ENCODE measurements at places on chromosomes 7 and 10.
A peak's percentile ranks its signal among the peaks of the same experiment; 100 is the strongest.

GRCh38 chr10:78953113-78953798, 115.5 kb upstream of the ZMIZ1 start:
- no peak for DNase-seq

GRCh38 chr7:88217675-88218428, 2.0 kb downstream of the SRI start:
- DNase-seq: peak; percentile 26

- no peak for DNase-seq
Measured at GRCh38 chr7:6691609-6692106, 15.1 kb downstream of the ZNF12 start.

GRCh38 chr7:19392246-19392645, 247.0 kb upstream of the FERD3L start:
- no peak for DNase-seq

- DNase-seq: no peak
Measured at GRCh38 chr7:1858435-1859265, 188.6 kb downstream of the ELFN1 start.

DNA sequence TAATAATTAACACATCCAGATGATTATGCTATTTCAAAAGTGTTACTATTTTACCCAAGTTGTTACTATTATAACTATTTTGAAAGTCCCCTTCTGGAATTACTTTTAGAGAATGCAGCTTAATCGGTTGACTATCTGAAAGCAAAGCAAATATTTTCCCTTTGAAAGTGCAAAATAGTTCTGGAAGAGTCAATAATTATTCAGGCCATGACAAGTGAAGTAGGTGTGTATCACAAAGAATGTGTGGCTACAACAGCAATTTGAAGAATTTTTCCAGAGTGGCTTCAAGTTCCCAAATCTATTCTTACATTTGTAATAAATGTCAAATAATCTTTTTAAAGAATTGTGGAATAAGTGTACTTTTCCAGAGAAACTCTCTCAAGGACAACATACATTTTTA, 42.8 kb downstream of the RNLS start:
- DNase-seq: no peak

DNA sequence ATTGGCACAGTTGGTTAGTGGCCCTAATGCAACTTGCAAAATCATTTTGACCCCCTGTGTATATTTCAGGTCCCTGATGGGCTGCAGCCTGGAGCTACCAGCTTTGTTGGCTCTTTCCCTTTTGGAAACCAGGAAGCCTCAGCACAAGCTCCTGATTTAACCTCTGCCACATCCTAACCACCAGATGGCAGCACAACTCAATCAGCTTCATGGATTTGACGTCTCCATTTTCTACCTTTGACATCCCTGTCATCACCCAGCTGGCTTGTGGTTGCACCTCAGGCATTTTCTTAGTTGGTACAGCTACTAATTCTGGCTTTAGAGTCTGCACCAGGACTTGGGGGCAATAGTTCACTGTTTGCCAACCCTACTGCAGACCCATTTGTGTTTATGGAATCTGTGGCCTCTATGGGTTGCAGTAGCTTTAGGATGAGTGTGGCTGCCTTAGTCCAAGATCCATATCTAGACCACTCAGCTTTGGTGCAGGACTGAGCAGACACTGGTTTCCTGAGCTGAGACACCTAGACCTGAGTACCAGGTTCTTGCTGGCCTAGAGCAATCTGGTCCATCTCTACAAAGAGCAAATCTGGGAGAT, 456.2 kb downstream of the REEP3 start:
- DNase-seq: peak; percentile 53

GRCh38 chr10:32142646-32143045, 86.4 kb upstream of the KIF5B start:
- DNase-seq: no peak

- DNase-seq: no peak
Measured at GRCh38 chr7:102097601-102098161, 189.0 kb upstream of the SH2B2 start.

DNA sequence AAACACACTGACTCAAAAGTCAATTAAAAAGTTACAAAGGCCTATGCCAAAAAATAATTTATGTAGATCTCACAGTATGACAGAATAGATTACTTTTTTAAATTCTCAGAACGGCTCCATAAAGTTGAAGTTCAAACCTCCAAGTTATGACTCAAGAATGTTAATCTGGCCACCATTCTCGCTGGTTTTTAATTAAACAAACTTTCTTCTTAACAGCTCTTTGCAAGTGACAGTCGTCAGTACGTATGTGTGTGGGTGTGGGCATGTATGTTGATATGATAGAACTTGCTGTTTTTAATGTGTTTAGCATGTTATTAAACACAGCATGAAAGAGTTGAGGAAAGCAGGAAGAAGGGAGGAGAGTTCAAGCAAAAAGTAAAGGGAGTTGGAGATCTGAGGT, 18.5 kb downstream of the PRKCQ start:
- peak; percentile 55 for DNase-seq

GRCh38 chr10:45044290-45044689, 43.6 kb downstream of the ZNF22 start:
- no peak for DNase-seq

DNA sequence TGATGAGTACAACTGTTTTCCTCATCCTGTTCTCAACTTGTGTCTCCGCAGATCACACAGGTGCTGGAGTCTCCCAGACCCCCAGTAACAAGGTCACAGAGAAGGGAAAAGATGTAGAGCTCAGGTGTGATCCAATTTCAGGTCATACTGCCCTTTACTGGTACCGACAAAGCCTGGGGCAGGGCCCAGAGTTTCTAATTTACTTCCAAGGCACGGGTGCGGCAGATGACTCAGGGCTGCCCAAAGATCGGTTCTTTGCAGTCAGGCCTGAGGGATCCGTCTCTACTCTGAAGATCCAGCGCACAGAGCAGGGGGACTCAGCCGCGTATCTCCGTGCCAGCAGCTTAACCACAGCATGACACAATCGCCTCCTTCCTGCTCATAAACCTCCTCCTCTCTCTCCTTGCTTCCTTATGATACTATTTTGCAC, 126.7 kb upstream of the PRSS58 start:
- DNase-seq: peak; percentile 75

- no peak for DNase-seq
Measured at GRCh38 chr10:111023060-111023459, 53.8 kb upstream of the ADRA2A start.

GRCh38 chr7:133904776-133905175, 222.4 kb upstream of the LRGUK start:
- no peak for DNase-seq

DNA sequence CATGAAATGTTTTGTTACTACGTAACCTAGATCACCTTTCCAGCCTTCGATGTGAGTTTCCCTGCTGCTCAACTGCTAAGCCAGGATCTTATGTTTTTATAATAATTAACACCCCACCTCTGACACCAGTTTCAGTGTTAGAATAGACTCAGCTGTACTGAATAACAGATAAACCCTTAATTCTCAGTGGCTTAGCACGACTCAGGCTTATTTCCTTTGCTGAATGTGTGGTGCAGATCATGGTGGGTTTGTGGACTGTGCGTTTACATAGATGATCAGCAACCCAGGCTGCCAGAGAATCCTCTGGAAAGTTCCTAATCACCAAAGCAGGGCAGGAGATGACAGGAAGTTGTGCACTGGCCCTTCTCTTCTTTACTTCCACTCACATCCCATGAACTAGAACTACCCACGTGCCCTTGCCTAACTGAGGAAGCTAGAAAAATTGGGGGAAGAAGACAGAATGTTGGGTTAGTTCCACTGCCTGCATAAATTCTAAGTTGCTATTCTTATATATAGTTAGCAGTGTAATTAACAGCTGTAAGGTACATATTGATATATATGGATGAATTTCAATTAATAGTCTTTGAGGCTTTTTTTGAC, 111.8 kb downstream of the MAPK8 start:
- DNase-seq: no peak

DNA sequence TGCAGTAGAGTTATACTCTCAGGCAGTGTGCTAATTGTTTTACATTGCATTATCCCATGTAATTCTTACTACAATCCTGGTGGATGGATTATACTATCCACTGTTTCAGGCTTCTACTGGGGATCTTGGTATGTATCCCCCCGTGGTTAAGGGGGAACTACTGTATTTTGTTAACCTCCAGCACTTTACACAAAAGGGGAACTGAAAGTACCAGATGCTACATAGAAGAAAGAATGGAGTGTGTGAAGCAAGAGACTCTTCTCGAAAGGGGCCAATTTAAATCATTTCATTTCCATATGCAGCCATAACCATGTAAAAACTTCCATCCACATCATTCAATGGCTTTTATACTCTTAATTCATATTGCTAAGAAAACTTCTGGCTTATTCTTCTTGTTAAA, 69.4 kb downstream of the C1GALT1 start:
- no peak for DNase-seq

DNA sequence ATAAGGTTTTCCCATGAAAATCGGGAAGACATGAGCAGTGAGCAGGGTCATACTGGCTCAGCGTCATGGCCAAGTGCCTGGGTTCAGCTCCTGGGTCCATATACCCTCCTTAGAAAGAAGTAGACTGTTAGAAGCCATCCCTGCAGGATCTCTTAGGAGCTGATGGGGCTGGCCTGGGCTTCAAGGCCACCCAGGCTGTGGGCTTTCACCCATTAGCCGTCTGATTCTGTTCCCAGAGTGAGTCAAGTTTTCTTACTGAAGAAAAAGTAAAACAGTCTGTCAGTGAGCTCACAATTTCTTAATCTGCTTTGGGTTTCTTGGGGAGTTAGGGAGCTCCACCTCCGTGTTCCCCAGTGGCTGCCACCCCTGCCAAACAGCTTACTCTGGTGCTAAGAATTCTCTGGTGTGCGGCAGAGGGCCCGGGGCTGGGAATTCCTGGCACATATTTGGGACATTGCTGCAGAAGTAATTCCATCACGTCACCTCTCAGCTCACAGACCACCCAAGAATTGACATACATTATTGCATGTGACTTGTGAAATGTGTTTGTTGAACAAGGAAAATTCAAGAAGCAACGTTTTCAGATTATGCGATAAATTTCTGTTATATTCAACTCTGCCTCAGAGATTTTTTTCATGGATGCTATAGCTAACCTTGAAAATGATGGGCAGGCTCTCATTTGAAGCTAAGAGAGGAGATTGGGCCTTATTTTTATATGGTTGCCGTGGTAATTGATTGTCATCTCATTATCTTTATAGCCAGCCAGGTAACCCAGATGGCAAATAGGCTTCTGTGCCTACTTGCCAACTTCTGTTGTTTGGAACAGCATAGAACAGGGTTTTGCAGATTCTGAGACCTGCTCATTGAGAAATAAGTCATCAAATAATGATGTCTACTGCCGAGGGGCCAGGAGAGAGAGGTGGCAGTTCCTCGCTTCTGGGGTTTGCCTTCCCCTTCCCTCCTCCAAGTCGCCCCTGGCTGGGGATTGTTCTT, 166.4 kb downstream of the CHN2 start:
- DNase-seq: no peak

DNA sequence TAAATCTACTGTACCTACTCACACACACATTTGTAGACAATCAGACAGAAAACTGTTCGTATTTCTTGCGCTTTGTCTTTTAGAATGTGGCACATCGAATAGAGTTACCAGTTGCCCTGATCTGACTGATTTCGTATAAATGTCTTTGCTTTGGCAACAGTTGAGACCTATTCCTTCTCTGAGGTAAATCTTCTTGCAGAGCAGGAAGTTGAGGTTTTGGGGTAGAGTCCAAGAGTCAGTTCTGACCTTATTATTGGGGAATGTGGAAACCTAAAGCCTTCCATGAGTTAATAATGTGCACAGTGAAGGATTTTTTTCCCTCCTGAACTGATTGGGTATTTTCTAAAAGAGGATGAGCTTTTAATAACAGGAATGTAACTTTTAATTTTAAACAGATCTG, 135.3 kb downstream of the KIAA1217 start:
- no peak for DNase-seq

DNA sequence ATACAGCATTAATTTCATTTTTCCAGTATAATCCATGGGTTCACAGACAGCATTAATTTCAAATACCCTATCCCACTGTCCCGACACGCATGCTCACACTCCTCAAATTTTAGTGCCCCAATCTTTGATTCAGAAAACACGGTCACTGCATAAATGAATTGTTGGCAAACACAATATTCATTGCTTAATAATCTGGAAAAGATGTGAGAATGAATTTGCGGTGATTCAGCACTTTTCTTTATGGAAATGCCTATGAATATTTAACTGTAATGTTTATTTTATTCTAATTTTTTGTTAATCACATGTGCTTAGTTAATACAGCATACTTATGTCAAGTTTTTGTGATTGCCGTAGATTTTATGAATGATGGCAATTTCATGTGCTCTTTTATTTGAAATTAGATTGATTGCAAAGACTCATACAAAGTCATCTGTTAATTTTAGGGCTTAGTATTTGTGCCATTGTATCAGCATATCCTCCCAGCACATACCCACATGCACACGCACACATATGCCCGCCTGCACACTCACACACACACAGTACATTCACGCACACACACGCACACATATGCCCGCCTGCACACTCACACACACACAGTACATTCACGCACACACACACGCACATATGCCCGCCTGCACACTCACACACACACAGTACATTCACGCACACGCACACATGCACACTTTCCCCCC, 35.1 kb downstream of the MACROH2A2 start:
- no peak for DNase-seq

DNA sequence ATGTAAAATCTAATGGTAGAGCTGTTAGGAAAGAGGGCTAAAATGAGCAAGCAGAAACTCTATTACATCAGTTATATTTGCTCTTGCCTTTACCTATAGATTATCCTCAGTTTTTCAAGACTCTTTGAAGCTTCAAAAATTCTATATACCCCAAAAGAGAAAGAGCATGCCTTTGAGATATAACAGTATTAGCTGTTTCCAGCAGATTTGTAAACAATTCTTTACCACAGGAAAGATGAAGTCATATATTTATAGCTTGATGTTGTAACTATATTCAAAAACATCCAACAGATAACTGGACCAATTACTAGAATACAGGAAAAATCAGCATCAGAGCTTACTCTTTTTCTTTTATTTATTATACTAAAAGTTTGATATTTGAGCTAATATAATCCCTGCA, 416.2 kb upstream of the TPK1 start:
- no peak for DNase-seq

DNA sequence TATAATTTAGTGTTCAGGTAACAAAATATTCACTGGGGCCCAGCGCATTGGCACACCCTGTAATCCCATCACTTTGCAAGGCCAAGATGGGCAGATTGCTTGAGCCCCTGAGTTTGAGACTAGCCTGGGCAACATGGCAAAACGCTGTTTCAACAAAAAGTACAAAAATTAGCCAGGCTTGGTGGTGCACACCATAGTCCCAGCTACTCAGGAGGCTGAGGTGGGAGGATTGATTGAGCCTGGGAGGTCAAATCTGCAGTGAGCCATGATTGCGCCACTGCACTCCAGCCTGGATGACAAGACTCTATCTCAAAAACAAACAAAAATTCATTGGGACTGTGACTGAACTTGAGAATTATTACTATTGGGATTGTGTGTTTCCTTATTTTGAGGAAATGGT, 40.4 kb upstream of the TRUB1 start:
- no peak for DNase-seq

- DNase-seq: no peak
Measured at GRCh38 chr10:52056291-52056690, 257.8 kb upstream of the DKK1 start.

GRCh38 chr10:7410862-7411670, at the start of gene SFMBT2:
Gene SFMBT2, minus strand, starts transcription at chr10:7411034. Its CDS starts 29,136 bp downstream, at chr10:7381898.
- peak; percentile 71 for DNase-seq

- DNase-seq: no peak
Measured at GRCh38 chr7:11449316-11449715, 382.7 kb downstream of the THSD7A start.

GRCh38 chr7:5545222-5545914, 121.7 kb upstream of the TNRC18 start:
- DNase-seq: no peak

- DNase-seq: no peak
Measured at GRCh38 chr10:104922810-104923209, 281.7 kb downstream of the SORCS3 start.

GRCh38 chr10:65861249-65861648, 1064.6 kb upstream of the LRRTM3 start:
- DNase-seq: no peak
